ENCODE measurements at places on chromosomes 12 and 14.

GRCh38 chr14:100081997-100082625 lies 16.9 kb downstream of the EVL start:
- no peak for DNase-seq

DNA sequence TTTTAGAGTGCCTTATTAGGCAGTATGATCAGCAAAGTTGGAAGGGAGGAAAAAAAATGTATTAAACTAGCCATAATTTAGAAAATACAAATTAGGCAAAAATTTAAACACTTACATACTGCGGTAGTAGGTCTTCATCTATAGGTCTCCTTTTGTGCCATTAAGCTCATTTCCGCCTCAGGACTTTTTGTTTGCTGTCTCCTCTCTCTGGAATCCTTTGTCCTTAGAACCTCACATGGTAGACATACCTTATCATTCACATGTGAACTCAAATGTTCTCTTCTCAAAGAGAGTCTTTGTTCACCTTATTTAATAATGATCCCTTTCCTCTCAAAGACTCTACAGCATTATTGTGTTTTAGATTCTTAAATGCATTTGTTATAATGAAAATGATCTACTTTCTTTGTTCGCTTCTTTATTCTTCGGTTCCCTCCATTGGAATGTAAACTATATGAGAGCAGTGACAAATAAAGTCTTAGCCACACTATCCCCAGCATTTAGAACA lies 14.7 kb downstream of the FANCM start:
- DNase-seq = no peak

DNA sequence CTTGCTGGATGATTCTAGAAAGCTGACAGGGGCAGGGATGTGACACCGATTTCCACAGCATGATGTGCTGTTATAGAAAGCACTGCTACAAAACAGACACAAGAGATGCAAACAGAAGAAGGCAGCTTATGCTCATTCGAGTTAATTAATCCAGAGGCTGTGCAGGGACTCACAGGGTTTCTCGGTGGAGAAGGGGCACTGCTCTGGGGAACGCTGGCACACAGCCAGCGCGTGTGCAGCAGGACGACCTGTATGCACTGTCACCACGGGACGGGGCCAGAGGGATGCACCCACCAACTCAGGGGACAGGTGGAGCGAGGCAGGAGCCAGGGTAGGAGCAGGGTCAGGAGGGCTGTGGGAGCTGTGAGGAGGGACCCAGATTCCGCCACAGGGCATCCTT lies 143.5 kb downstream of the RIMBP2 start:
- DNase-seq = no peak

DNA sequence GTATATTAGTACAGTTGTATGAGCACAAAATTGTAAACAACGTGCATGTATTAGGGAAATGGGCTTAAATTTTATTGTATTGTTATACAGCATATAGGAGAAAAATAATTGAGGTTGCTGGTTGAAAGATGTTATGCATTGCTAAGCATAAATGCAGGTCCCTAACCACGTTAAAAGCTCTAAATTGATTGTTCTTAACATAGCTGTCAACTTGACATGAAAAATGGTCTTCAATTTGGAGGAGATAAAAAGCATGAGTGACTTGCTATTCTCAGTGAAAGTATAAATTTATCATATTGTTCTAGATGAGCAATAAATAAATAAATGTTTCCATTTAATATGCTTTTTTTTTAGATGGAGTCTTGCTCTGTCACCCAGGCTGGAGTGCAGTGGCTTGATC lies 506.6 kb upstream of the ATXN7L3B start:
- DNase-seq = no peak

DNA sequence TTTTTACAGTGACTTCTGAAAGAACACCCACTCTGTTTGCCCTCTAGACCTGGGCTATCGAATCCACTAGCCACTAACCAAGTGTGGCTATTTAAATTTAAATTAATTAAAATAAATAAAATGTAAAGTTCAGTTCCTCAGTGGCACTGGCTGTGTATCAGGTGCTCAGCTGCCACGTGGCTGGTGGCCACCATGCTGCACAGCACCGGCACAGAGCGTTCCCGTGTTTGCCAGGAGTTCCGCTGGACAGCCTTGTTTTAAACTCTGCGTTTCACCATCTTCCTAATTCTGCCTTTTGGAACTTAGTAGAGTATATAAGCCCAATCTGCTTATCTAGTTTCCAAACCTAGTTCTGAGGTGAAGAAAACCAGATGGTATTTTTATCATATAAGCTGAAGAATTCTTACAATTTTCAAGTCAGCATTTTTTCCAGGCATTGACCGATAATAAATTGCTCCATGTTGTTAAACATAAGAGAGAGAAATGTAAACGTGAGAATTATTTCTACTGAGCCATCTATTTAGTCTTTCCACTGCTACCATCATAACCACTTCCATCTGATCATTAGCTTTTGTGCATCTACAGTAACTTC lies 339.0 kb downstream of the CACNA1C start:
- DNase-seq = no peak

GRCh38 chr12:98763656-98764055 lies 118.6 kb downstream of the APAF1 start:
- no peak for DNase-seq

DNA sequence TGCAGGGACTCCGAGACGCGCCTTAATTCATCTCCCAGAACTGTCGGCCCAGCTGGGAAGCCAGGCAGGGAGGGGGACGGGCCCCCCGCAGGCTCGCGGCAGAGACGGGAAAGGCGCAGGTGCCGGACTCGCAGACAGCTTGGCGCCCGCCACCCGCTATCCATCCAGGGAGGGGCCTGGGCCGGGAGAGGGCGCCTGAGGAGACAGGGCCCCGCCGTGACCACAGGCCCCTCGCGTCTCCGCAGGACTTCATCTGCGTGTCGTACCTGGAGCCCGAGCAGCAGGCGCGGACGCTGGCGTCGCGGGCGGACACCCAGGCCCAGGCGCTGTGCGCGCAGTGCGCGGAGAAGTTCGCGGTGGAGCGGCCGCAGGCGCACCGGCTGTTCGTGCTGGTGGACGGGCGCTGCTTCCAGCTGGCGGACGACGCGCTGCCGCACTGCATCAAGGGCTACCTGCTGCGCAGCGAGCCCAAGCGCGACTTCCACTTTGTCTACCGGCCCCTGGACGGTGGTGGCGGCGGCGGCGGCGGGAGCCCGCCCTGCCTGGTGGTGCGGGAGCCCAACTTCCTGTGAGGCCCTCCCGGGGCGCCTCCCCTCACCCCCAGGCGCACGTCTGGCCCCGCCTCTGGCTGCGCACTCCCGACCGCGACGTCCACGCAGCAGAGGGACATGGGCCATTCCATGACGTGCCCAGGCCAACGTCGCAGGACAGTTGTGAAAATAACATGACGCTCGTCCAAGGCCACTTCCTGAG lies 60.6 kb downstream of the LGMN start:
- DNase-seq = no peak

GRCh38 chr14:70392676-70393075 lies 24.2 kb downstream of the SYNJ2BP start:
- DNase-seq = no peak

DNA sequence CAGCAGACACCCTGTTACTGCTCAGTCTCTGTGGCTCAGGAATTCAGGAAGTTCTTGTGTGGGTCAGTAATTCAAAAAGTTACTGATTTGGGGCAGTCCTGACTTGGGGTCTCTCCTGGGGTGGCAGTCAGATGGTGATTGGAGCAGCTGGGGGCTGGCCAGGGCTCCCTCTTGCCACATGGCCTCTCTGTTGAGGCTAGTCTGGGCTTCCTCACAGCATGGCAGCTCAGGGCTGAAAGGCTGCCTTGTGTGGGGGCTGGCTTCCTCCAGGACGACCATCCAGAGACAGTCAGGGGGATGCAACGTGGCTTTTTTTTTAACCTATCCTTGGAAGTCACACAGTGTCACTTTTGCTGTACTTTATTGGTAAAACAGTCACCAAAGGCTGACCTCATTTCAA lies 61.3 kb downstream of the CACNA1C start:
- no peak for DNase-seq

DNA sequence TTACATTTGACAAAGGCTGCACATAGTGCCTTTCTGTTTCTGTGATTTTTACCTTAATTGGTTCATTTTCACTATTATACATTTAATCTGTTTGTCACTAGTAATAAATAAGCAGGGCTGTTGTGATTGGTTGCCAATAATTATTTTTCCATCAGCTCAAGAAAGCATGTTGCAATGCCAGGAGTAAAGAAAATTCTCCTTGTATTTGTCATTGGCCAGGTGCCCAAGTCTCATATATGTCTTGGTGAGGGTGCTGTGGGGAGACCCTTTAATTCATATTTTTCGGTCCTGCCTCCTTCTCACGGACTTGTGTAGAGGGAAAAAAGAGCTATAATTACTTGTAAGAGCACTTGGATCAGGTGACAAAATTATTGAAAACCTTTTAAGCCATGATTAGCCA lies 108.0 kb downstream of the KITLG start:
- no peak for DNase-seq

DNA sequence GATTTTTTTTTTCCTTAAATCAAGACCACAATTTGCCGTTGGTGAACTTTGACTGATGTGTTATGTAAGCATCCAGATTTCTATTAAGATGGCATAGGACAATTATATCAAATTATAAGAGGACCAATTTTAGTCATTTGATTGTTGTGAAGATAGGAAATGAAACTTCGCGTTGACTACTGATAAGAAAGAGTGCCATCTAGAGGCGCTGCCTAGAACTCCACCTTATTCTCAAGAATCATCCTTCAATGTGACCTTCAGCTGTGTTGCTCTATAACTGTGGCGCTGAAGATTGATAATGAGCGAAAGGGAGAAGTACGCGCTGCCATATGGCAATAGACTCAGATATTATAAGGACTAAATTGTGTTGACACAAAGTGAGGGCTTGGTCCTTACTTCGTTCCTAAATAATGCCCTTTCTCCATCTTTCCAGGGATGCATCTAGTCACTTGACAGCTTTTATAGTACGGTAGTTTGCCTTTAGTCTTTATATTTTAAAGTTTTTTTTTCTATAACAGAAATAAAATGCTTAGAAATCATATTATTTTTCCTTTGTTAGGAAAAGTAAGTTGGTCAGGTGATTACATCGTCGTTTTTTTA lies 350.8 kb upstream of the STXBP6 start:
- peak; percentile 79 for DNase-seq

- DNase-seq = no peak
Observed at GRCh38 chr12:80033448-80033847, 65.9 kb upstream of the OTOGL start.

DNA sequence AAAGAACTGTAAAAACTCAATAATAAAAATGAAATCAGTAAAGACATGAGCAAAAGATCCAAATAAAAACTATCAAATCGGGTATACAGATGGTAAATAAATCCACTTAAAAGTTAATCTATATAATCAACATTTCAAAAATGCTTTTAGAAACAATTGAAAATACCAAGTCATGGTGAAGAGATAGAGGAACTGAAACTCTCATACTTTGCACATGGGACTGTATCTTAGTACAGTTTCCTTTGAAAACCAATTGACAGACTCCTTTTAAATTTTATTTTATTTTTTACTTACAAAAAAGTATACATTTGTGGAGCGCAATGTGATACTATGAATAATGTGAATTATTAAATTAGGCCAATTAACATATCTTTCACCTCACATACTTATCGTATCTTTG lies 98.6 kb upstream of the FAR2 start:
- no peak for DNase-seq

DNA sequence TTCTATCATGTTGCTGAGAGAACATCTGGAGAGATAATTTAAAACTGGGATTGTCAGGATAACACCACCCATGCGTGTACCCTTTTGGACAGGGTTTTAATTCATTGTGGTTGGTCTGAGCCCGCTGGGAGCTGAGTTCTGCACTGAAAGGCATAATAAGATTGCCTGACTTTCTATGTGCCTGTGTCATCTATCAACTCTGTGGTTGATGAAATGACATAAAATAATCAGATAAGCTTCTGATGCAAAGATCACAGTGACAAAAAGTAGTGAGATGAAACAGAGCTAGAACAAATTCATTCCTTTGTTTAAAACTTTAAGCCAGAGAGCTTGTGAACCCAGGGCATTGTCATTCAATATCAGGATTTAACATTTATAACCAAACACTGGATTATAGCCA lies 98.7 kb downstream of the BBS10 start:
- no peak for DNase-seq

- no peak for DNase-seq
Observed at GRCh38 chr14:95408731-95409476, 89.2 kb upstream of the CLMN start.

DNA sequence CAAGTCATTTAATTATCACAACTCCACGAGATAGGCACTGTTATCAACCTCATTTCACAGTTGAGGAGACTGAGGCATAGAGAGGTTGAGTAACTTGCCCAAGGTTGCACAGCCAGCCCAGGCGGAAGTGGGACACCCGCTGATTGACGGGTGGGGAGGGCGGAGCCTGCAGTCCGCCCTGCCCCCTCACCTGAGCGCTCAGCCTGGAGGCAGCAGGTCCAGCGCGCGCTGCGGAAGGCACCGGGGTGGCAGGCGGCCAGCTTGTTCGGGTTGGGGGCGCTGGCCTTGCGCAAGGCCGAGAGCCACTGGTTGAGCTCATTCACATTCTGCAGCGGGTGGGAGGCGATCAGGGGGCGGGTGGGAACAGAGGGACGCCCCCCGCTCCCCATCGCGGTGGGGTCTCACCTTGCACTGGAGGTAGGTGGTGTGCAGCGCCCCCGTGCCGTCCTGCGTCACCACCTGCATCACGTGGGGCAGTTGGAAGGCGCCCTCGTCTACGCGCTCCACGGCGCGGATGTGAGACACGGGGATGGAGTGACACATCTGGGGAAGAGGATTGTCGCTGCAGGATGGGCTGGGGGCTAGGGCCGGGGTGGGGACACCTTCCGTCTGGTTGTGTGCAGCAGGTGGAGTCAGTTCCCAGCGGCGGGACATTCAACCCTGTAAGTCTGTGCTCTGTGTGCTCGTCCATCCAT lies 31.7 kb downstream of the RASAL1 start:
- no peak for DNase-seq

DNA sequence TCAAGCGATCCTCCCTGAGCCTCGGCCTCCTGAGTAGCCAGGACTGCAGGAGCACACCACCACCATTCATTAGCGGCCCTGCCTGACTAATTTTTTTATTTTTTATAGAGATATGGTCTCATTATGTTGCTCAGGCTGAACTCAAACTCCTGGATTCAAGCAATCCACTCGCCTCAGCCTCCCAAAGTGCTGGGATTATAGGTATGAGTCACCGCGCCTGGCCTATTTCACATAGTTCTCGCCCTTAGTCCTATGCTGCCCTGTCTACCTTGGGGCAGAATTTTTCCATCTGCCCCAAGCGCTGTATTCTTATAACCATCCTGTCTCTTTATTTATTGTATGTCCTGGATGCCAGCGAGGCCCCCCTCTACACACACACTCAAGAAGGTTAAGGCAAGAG lies 50.9 kb upstream of the BCL2L14 start:
- DNase-seq = no peak

DNA sequence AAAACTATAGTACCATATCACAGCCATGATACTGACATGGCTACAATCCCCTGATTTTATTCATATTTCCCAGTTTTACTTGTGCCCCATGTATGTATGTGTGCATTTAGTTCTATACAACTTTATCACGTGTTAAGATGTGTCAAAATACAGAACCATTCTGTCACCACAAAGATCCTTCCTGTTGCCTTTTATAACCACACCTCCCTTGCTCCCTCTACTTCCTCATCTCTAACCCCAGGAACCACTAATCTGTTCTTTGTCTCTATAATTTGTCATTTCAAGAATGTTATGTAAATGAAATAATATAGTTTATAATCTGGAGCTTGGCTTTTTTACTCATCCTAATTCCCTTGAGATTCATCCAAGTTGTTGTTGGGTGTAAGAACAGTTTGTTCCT lies 358.4 kb downstream of the DPF3 start:
- DNase-seq = no peak

Measured in A673 (cell line).